Stimulated activated CD4-positive, alpha-beta T cell treated with anti-CD3 and anti-CD28 coated beads, Interleukin-2, amount 100 ng/mL, for 48 hours (primary cell): ENCODE measurements at places on chromosomes 5 and 9.

DNA sequence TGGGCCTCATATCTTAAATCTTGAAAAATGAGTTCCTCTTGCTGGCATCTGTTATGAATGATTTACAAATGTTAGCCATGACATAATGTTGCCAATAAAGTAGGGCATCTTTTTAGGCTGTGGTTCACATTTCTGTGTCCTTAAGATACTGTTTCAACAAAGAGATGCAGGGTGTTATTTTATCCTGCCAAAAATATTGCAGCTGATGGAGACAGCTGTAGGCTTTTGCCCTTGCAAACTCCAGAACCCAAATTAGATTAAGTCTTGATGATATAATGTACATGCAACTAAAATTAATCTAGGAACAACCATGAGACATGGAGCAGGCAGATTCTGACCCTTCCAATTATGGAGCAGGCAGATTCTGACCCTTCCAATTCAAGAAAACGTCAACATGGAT lies 228.2 kb upstream of the GRIN3A start:
- no peak for DNase-seq

DNA sequence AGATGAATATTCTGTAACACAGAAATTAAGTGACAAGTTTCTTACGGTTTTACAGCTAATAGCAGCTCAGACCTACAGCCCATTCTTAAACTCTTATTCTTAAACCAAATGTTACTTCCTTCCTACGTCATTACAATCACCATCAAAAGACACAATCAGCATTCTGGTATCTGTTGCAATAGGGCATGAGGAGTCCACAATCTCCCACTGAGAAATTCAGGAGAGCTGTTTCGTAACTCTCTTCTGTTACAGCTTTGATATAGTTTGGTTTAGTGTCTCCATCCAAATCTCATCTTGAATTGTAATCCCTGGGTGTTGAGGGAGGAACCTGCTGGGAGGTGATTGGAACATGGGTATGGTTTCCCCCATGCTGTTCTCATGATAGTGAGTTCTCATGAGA lies 163.4 kb downstream of the GAS1 start:
- DNase-seq = no peak

DNA sequence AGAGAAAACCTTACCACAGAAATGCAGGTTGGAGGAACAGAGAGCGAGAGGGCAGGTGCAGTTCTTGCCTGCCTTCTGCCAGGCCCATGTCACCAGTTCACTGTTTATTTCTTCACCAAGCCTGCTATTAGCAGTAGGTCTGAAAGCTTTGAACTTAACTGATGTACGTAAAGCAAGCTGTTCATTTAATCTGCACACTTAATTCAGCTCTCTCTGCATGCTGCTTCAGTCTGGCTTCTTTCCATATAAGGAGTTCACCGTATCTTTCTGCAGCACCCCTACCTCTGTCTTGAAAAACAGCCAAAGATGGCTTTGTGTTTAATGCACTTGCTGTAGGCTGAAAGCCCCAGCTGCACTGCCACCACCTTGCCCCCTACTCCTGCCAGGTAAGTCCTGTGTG lies 205.1 kb downstream of the RAB3C start:
- DNase-seq = no peak

GRCh38 chr5:87383216-87383615 lies 29.5 kb downstream of the CCNH start:
- DNase-seq = no peak

DNA sequence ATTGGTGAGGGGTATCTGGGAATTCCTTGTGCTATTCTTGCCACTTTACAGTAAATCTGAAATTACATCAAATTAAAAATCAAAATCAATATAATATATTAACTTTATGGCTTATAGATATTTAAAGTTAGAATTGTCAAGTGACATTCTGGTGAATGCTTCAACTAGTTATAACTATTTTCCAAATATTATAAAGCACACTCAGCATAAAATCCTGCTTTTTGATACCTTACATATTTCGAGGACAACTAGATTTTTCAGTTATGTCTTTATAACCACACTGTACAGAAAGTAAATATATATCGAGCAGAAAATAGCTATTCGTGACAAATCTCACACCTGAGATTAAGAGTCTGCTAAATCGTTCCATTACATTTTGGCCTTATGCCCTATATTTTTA lies 210.2 kb downstream of the PDE4D start:
- DNase-seq = no peak

- DNase-seq = no peak
Observed at GRCh38 chr9:93079371-93079770, 16.6 kb upstream of the CARD19 start.

GRCh38 chr5:126658561-126658960 lies 57.8 kb downstream of the PHAX start:
- DNase-seq = no peak

- no peak for DNase-seq
Observed at GRCh38 chr5:125564317-125564975, 818.0 kb upstream of the ZNF608 start.

GRCh38 chr5:37721447-37721871 lies 118.4 kb downstream of the GDNF start:
- DNase-seq = no peak

- no peak for DNase-seq
Observed at GRCh38 chr5:66717455-66718373, 121.5 kb downstream of the MAST4 start.

GRCh38 chr9:95171596-95171995 lies 145.9 kb downstream of the FANCC start:
- DNase-seq = no peak

DNA sequence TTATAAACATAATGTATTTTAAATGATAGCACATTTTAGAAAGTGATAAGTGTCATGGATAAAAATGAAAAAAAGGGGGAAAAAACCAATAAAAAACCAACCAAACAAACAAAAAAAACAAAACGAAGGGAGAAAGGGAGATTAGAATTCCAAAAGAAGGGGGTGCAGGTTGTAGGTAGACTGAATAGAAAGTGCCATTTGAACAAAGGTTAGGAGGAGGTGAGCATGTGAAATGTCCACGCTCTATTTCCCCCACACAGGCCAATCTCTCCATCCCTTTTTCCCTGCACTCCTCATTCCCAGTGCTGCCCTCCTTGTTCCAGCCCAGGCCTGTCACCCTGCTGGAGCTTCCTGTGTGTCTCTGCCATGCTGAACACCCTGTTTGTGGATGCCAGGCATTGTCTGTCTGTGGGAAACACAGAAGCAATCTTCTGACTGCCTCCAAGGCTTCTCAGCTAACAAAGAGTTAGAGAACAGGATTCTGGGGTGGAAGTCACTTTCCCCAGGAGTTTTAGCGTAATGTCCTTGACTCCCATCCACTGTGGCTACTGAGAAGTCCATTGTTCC lies 138.8 kb downstream of the ADAMTS16 start:
- no peak for DNase-seq

- no peak for DNase-seq
Observed at GRCh38 chr9:109278848-109279247, 42.0 kb downstream of the EPB41L4B start.

- no peak for DNase-seq
Observed at GRCh38 chr5:154868702-154869101, 10.3 kb downstream of the CNOT8 start.

DNA sequence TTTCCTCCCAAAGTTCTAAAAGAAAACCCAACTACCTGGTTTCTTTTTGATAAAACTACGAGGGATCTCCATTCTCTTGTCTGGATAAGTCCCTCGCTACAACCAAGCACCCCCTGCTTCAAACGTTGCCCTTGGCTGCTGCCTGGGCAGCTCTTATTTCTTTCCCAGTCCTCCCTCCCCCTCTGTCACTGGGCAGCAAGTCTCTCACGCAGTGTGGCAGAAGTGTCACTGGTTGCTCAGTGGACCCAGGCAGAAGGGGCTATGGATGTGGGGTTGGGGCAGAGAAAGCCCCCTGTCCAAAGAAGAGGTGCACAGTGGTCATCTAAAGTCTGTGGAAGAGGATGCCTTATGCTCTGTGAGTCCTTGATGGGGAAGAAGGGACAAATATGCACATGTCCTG lies 7.2 kb upstream of the SMIM32 start:
- no peak for DNase-seq

- no peak for DNase-seq
Observed at GRCh38 chr9:130465383-130466096, 20.8 kb downstream of the ASS1 start.

DNA sequence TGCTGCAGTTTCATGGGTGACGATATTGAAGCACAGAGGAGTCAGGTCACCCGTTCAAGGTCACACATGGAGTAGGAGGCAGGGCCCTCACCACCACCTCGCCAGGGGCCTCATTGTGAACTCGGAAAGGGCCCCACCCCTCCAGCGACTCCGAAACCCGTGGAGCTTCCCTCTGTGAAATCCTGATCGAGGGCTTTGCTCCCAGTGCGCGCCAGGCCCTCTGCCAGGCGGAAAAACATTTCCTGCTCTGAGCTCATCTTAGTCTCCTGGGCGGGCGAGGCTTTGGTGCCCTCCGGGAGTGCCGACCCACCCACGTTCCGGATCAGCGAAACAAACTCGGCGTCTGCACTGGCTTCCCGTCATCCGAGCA lies 75.0 kb upstream of the FCN1 start:
- DNase-seq = no peak
